EH (cell line): ENCODE measurements at places on chromosomes 6 and 20.

GRCh38 chr6:55543633-55544309 lies 35.2 kb downstream of the HMGCLL1 start:
- no peak for DNase-seq

DNA sequence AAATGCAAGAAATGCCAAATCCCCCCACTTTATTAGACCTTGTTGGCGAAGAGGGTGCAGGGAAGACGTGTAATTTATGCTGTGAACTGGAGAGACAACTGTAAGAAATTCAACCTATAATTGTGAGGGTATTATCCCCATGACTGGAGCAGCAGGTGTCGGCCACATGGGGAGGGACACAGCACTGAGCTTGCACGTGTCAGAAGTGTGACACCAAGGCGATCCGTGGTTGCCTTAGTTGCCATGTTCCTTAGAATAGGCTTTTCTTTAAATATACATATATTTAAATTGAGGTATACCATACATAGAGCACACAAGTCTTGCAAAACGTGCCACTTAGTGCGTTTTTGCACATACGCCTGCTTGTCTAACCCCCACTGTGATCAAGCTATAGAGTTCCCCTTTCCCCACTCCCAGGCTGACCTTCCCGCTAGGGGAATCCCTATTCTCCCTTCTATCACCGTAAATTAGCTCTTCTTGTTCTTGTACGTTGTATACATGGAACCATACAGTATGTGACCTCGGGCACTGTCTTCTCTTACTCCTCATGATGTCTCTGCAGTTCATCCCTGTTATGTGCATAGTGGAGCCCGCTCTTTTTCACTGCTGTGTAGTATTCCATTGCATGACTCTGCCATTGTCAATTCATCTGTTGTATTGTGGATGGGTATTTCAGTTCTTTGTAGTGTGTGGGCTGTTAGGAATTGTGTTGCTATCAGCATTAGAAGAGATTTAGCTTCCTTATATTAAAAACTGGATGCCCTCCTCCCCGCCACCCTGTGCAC lies 81.6 kb upstream of the PMEPA1 start:
- no peak for DNase-seq

GRCh38 chr6:593139-593906 lies 63.6 kb downstream of the HUS1B start:
- peak; percentile 62 for DNase-seq

DNA sequence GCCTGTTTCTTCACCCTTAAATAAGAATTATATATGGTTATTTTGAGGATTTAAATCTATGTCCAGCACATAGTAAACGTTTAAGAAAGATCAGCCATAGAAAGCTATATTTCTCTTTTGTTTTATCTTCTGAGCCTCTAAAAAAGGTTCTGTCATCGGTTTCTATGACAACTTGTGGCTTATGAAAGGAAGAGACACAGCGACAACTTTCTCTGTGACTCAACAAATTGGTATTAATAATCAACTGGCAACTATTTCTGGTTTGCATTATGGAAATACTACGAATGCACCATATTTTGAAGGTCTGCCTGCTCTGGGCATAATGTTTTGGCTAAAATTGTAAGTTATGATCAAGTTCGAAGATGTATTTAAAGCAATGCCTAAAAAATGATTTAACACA lies 751.0 kb downstream of the CD109 start:
- DNase-seq = peak; percentile 54

DNA sequence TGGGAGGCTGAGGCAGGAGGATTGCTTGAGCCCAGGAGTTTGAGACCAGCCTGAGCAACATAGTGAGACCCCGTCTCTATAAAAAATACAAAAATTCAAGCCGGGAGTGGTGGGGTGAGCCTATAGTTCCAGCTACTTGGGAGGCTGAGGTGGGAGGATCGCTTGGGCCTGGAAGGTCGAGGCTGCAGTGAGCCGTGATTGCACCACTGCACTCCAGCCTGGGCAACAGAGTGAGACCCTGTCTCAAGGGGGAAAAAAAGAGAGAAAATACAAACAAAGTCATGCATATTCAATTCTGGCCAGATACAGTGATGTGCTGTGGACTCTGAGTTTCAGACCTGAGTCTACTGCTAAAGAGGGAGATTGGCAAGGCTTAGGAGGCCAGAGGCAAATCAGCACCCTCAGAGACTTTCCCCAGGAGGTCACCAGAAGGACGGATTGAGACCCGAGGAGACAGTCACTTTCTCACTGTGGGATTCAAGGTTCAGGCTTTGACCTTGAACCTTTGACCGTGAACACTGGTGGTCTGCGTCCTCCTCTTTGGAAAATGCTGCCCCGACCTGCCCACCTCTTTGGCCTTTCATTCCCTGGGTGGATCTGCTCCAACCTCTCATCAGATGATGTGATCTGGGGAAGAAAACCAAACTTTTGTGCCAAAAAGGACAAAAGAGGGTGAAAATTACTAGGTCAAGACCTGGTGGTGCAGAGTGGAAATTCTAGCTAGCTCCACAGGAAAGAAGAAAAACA lies 31.2 kb downstream of the TGM2 start:
- DNase-seq = no peak

DNA sequence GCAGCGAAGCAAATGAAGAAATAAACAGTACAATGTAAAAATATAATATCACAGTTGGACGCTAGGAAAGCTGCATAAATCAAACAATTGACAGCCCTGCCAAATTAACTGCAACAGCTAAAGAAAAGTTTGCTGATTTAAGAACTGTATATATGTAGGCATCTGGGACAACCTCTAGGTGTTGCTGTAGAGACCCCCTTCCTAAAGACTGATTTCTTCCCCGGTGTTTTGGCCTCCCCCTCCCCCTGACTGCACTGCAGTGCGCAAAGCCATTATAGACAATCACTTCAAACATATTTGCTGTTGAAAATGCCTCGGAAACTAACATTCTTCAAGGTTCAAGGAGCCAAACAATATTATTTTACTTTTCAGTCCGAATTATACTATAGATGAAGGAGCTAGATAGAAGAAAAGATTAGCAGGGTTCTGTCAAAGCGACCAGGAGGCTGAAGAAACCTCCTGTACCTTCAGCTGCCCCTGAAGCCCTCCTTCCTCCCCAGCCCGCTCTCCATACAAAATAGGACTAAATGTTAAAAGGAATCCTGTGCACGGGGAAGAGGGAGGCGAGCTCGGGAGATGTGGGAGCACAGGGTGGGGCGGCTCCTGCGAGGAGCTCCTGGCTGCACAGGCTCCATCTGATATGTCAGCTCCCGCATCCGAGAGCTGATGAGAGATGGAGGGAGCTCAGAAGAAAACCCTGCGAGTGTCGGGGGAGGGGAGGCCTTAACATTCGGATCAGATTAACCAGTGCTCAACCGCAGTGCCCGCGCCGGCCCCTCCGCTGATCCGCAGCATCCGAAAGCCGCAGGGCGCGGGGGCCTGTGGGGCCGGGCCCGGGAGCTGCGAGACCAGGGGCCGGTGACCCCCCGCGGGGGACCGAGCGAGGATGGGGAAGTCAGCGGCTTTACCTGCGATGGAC lies 822 bp downstream of the ELOVL4 start:
- peak; percentile 47 for DNase-seq

- peak; percentile 13 for DNase-seq
Measured at GRCh38 chr6:15152700-15153099, 93.2 kb upstream of the JARID2 start.

DNA sequence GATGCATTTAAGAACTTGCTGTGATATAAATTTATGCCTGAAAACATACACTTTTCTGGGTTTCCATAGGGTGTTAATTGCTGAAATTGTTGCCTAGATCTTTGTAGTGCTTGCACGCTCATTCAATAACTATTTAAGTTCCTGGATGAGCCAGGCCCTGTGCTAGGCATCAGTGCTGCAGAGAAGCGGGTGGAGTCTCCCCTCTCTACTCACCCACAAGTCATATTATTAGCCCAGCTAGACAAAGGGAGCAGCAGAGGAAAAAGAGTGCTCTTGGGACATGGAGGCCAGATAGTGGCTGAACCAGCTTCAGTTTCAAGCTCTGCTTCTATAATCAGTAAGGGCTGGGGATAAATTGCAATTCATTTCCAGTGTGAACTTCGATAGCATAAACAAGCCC lies 329.1 kb downstream of the TFAP2B start:
- no peak for DNase-seq

DNA sequence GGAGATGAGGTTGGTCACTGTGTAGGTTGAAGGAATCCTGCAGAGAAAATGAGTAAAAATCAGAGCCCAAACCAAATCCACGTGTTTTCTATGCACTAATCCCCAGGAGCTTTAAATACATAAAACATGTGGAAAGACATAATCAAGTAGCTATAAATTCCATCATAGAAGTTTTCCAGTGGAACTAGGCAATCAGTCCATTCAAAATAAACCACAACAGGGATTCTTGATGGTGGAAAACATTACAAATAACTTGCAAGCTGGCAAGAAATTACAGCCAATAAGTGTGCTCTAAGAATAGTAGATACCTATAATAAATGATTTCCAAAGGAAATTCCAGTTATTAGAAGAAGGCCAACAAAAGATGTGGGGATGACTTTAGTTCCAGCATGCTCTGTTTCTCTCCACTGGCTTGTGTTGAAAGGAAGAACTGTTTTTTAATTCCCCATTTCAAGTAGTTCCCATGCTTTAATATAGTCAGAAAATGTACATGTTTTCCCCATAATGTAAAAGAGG lies 49.8 kb upstream of the ADGRG6 start:
- DNase-seq = no peak

GRCh38 chr20:10800288-10800687 lies 126.5 kb upstream of the JAG1 start:
- DNase-seq = no peak

DNA sequence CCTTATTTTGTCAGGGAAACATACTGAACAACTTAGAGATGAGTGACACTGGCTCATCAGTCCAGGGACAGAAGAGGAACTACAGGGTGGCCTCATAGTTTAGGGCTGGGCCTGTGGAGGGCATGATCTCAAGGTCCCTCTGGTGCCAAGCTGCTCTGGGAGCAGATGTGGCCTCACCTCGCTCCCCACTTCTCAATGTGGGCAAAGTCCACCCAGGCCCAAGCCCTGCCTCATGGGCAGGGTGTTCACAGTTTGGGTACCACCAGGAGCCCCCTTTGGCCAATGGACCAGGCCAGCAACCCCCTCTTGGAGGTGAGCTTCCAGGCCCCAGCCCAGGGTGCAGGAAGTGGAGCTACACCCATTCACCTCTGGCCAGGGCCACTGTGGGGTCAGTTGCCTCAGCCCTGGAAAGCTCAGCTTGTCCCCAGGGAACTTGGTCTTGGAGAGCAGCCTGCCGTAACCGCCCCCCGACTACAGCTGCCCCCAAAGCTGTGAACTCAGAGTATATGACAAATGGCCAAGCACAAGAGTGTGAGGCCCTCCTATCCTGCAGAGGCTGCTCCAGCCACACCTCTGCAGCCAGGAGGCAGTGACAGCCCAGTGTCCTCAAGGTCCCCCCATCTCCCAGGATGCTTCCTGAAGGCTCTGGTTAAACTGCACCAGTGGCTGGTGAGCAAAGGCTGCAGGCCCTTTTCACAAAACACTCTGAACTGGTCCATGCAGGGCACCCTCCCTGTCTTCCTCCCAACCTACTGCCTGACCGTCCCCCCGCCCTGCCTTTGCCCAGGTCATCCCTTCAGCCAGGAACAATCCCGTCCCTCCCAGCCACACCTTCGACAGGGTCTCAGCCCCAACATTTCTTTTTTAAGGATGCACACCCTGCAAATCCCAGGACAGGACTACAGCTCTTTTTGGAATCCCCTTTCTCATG lies 3.6 kb downstream of the ADISSP start:
- DNase-seq = no peak

GRCh38 chr6:71238351-71238750 lies 50.3 kb upstream of the OGFRL1 start:
- peak; percentile 80 for DNase-seq

DNA sequence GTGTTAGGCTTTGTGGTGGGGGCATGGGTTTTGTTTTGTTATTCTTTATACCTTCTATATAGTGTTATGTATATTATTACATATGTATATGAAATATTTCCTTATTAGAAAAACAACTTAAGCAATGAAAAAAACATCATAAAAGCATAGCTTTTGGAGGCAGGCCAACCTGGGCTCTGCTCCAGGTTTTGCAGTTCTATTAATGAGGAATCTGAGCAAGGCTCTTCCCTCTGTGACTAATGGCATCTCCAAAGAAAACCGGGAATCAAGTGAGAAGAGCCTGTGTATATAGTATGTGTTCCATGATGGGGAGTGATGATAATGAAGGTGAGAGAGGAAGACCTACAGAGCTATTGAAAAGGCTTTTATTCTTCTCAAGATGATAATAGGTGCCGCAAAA lies 291.1 kb downstream of the CLIC5 start:
- peak; percentile 93 for DNase-seq

- DNase-seq = no peak
Measured at GRCh38 chr6:52135217-52135616, 47.8 kb upstream of the PKHD1 start.

DNA sequence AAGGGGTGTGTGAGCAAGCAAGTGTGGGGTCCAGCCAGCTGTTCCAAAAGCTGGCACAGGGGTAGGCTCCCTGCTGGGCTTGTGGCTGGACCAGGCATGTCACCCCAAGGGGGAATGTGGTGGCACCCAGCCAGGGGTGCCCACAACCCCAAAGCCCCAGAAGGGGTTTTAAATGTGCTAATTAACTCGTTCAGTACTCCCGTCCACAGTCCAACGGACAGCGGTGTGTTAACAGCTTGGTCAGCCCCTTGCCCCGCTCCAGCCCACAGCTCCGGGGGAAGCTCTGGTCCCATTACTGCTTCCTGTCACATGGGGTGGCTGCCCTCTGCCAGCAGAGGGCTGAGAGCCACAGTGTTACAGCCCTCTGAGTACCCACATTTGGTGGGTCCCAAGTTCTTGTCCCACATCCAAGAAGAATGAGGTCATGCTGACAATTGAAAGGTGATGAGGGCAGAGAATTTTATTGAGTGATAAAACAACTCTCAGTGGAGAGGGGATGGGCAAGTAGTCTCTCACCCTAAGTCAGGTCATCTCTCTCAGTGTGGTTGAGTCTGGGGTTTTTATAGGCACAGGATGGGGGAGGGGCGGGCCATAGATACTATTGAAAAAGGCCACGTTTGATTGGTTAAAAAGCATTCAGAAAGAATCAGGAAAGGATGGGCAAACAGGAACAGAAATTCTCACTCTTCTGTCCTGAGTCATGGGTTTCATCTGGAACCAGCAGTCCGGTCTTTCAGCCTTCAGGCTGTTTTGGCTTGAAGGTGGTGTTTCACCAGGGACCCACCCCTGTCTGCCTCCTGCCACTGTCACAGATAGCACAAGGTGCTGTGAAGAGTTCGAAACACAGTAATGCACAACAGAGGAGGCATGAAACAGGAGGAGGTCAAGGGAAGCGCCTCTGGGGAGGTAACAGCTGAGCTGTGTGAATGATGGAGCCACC lies 238.5 kb downstream of the NFATC2 start:
- DNase-seq = no peak

DNA sequence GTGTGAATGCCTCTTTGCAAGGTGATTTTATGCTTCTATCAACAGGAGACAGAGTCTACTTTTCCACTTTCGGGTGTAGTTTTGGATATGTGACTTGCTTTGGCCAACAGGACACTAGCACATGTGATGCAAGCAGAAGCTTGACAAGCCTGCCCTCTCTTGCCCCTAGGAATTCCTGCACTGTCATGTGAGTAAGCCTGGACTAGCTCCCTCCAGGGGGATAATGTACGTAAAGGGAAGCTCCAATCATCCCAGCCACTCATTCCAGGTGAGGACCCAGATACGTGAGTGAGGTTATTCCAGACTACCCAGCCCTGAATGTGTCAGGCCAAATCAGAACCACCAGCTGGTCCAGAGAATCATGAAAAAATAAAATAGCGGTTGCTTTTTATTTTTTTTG lies 33.3 kb downstream of the BEND3 start:
- peak; percentile 23 for DNase-seq
